ENCODE measurements at places on chromosomes 5 and 9.
A peak's percentile ranks its signal among the peaks of the same experiment; 100 is the strongest.

- DNase-seq: no peak
Measured at GRCh38 chr9:91362051-91362611, 413 bp upstream of the AUH start.

GRCh38 chr9:130887494-130888144 lies 9.0 kb downstream of the QRFP start:
- DNase-seq: no peak

DNA sequence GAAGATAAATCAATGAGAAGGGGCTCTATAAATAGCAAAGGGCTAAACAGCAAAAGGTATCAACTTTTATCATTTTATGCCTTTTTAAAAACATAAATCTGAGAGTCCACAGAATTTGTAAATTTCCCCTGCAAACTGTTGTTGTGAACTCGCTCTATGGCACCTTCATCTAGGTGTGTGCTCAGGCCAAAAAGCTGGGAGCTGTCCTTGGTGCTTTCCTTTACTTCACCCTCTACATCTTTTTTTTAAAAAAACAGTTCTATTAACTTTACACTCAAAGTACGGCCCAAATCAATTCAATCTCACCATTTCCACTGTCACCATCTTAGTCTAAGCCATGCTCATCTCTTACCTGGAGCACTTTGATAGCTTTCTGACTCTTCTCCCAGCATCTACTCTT lies 108.2 kb upstream of the GPR151 start:
- no peak for DNase-seq

DNA sequence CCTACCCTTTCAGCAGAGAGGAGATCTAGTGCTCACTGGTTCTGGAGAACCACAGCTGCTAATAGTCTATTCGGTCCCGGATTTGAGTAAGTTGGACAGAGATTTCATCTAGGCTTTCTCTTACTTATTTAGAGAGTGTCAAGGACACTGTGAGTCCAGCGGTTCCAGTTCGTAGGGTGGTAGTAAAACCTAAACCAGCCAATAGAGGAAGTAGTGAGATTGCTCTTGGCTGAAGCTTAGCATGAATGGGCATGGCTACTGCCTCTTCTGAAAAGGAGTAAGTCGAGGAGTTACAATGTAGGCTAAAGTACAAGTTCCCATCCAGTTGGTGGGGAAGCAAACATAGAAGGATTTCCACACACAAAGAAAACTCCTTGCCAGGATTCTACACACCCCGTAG lies 109.6 kb upstream of the MOCS2 start:
- no peak for DNase-seq

DNA sequence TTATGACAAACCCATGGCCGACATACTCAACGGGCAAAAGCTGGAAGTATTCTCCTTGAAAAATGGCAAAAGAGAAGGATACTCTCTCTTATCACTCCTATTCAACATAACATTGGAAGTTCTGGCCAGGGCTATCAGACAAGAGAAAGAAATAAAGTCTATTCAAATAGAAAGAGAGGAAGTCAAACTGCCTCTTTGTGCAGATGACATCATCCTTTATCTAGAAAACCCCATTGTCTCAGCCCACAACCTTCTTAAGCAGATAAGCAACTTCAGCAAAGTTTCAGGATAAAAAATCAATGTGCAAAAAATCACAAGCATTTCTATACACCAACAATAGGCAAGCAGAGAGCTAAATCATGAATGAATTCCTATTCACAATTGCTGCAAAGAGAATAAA lies 1799.9 kb upstream of the ACO1 start:
- DNase-seq: no peak

GRCh38 chr5:4730279-4730678 lies 409.9 kb upstream of the ADAMTS16 start:
- no peak for DNase-seq

- no peak for DNase-seq
Measured at GRCh38 chr5:5810461-5810860, 388.0 kb downstream of the ICE1 start.

DNA sequence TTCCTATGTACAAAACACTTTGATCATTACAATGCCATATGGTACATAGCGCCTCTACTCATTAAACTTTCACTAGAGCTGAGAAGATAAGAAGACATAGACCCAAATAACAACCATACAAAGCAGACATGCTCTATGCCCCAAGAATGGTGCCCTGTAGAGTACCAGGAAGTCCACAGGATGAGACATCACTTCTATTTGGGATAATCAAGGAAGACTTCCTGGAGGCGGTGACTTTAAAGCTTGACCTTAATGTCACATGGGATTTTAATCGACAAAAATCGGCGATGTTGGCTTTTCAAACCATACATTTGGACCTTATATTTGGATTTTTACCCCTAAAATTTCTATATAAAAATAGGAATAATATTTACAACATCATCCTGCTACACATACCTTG lies 224.3 kb upstream of the MAP3K1 start:
- no peak for DNase-seq

DNA sequence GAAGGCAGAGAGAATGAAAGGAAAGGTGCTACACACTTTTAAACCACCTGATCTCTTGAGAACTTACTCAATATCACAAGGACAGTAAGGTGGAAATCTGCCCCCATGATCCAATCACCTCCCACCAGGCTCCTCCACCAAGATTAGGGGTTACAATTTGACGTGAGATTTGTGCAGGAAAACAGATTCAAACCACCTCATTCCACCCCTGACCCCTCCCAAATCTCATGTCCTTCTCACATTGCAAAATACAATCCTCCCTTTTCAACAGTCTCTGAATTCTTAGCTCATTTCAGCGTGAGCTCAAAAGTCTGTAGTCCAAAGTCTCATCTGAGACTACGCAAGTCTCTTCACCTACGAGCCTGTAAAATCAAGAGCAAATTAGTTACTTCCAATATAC lies 768.3 kb upstream of the COX7C start:
- DNase-seq: no peak

GRCh38 chr5:80034559-80034958 lies 589 bp upstream of the THBS4 start:
- DNase-seq: no peak

GRCh38 chr5:135134691-135135381 lies 100.8 kb upstream of the PITX1 start:
- DNase-seq: no peak

DNA sequence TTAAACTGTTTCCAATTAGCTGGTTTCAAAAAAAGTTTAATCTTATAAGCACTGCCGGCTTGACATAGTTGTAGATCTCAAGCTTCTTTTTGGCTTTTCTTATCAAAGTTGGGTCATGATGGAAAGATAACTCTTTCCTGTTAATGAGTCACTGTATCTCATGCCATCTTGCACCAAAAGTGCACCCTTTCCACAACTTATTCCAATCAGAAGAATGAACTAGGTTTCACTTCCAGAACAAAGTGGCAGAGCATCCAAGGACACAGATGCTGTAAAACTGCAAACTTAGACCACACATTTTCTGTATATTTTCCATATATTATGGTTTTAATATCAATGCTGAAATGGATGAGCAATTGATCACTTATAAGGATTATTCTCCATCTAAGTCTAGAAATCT lies 198.2 kb downstream of the GLIS3 start:
- no peak for DNase-seq

- no peak for DNase-seq
Measured at GRCh38 chr5:83256091-83256780, 178.9 kb downstream of the XRCC4 start.

DNA sequence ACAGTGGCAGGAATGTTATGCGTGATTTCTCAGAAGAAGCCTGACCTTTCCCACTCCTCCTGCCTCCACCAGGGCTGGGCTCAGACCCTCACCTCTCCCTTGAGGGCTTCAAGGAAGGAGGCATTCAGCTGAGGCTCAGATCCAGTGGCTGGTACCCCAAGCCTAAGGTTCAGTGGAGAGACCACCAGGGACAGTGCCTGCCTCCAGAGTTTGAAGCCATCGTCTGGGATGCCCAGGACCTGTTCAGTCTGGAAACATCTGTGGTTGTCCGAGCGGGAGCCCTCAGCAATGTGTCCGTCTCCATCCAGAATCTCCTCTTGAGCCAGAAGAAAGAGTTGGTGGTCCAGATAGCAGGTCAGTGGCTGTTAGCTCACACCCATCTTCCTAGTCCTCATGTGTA lies 9.9 kb downstream of the BTNL9 start:
- no peak for DNase-seq

GRCh38 chr5:179318221-179318955 lies 26.9 kb downstream of the ADAMTS2 start:
- no peak for DNase-seq

- no peak for DNase-seq
Measured at GRCh38 chr9:137454145-137454596, 5.0 kb downstream of the NSMF start.

- DNase-seq: no peak
Measured at GRCh38 chr5:78604689-78605285, 43.8 kb downstream of the LHFPL2 start.

DNA sequence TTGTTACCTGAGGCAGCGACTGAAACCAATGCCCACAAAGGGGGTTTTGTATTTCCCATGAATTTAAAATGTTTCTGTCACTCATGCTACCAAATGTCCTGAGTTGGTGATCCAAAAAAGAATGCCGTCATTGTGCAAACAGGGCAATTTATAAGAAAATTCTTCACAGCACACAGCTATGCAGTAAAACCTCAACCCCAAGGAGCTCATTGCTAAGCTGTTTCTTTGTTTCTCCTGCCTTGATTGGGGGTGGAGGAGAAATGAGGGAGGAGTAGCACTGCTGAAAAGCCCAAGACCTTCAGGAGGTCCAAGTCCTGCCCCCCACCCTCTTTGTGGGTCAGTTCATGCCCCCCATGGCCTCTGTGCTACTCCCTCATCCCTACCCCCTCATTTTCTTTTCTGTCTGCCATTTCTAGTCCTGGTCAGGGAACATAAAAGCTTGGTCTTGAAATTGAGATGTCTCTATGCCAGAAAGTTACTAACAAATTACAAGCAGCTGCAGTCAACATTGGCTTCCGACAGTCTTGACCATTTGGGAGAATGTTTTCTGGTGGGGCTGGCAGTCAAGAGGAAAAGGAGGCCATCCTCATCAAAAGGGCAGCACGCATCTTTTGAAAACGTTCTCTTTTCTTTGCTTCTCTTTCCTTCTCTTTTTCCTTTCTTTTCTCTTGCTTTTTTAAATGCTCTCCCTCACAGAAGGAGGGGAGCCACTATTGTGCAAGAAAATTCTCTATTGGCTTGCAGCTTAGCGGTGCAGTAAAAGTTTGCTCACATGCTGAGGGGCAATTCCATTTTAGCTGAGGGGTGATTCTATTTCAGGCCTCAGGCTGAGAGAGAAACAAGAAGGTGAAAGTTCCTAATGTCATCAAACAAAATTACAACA lies 133.3 kb downstream of the GCNT1 start:
- no peak for DNase-seq

GRCh38 chr5:95422838-95423237 lies 31.7 kb downstream of the FAM81B start:
- DNase-seq: no peak

DNA sequence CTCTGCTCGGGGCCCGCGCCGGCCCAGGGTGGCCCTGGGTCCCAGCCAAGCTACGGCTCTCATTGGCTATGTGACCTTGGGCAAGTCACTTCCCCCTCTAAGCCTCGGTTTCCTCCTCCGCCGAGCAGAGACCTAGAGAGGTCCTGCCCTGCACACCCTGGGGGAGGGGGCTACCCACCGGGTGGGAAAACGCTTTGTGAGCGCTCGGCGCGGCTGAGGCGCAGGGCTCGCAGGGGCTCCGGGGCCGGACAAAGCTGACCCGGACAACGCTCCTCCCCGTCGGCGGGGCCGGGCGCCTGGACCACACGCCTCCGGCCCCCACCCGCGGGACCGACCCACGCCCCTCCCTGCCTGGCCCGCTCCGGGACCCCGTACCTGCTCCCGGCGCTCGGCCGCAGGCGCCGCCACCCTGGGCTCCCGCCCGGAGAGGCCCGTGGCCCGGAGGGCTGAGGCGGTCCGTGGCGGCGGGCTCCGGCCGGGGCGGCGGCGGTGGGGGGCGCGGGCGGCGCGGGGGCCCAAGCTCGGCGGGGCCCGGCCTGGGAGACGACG lies 85.7 kb upstream of the MELK start:
- DNase-seq: peak; percentile 5

DNA sequence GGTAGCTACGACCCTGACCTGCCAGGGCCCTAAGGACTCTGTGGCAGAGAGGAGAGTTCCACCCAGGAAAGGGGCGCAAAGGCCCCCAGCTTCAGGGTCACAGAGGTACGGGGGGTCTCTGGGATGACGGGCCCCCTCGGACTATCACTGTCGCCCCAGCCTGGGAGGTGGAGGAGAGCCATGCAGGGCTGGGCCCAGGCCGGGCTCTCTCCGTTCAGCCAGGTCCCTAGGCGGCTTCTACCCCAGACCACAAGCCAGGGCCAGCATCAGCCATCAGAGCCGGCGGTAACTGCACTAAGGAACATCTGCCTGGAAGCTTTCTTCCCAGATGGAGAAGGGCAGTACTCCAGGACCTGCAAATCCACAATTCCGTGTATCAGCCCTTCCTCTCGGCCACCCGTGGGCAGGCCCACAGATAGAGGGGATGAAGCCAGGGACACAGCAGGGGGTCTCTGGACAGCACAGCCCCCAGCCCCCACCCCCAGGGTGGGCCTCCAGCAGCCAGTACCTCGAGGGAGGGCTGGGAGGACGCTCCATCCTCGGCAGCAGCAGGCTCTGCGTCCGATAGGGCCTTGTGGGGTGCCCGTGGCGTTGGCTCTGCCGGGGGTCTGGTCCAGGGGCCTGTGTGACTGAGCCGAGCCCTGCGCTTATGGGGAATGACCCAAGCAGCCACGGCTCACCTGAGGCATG lies 38.4 kb downstream of the NACC2 start:
- DNase-seq: no peak

- DNase-seq: no peak
Measured at GRCh38 chr9:673966-674526, 167.5 kb upstream of the DMRT1 start.

GRCh38 chr5:165242646-165243045 lies 1737.2 kb downstream of the MAT2B start:
- no peak for DNase-seq

DNA sequence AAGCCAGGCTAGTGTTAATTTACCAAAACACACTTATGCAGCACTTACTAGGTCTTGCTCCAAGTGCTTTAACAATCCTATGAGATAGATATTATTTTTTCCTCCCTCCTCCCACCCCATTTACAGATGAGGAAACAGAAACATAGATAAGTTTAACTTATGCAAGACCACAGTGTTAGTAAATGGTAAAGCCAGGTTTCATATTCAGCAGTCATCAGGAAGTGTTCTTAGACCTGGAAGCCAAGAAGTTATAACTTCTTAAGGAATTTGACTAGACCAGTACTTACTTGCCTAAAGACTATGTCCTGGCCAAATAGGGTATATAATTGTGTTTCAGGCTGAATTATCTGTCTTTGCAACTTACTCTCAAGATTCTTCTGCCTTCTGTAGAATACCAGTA lies 15.9 kb downstream of the ABHD17B start:
- DNase-seq: no peak

Data from stimulated activated CD8-positive, alpha-beta memory T cell treated with anti-CD3 and anti-CD28 coated beads, Interleukin-2, amount 100 ng/mL, for 1 hour (primary cell).